ENCODE measurements at places on chromosomes 2 and 18. TPM values are rescaled to one million over a fixed set of nuclear protein-coding genes. Genes with fewer than 3 reads are reported as not detected.

- no peak for DNase-seq
These were observed 456.2 kb downstream of the PARD3B start for GRCh38 chr2:205001300-205001966.

DNA sequence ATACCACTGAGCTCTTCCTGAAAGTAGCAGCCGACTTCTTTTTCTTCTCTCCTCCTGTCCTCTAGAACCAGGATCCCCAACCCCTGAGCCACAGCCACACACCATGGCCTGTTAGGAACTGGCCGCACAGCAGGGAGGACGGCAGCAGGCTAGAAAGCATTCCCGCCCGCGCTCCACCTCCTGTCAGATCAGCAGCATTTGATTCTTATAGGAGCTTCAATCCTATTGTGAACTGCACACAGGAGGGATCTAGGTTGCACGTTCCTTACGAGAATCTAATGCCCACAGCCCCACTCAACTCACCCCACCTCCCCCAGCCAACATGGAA, 179.1 kb upstream of the SH3BP4 start:
- no peak for DNase-seq

GRCh38 chr18:66792466-66792865, 188.6 kb upstream of the CDH19 start:
- peak; percentile 1 for DNase-seq

The NT5C1B gene
- not detected for total RNA-seq

- no peak for DNase-seq
These were observed 13.5 kb upstream of the HS6ST1 start for GRCh38 chr2:128332091-128332634.

GRCh38 chr2:170141865-170142264, 36.1 kb upstream of the MYO3B start:
- no peak for DNase-seq

- DNase-seq, result no peak
These were observed 264.2 kb downstream of the LNPK start for GRCh38 chr2:175737722-175738361.

The ANO7 gene
- total RNA-seq, result 0.72 TPM

The TPO gene
- total RNA-seq, result not detected

DNA sequence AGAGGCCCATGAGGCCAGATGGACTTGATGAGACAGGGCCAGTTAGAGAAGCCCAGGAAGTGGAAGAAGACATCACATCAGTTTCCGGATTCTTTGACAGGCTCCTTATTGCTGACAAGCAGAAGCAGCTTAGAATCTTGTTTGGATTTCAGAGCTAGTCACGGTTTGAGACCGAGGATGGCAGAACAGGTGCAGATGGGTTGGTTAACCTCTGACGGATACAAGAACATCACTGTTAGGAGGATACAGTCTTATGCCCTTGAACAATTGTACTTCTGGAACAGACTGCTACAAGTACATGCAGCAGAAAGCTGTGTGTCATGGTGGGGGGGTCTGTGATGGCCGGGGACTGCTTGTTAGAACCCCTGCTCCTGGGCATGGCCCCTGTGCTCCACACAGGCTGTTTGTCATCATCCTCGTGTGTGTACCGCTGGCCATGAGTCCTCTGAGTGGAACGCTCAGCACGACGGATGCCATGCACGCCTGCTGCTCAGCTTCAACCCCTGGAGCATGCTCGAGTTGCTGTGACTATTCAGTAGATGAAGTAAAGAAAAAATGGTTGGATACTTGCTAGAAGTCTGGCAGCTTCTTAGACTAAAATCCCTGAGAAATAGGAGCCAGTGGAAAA, 217.7 kb downstream of the SH3RF3 start:
- no peak for DNase-seq

GRCh38 chr2:19607400-19607799, 249.0 kb upstream of the OSR1 start:
- DNase-seq, result peak; percentile 60

DNA sequence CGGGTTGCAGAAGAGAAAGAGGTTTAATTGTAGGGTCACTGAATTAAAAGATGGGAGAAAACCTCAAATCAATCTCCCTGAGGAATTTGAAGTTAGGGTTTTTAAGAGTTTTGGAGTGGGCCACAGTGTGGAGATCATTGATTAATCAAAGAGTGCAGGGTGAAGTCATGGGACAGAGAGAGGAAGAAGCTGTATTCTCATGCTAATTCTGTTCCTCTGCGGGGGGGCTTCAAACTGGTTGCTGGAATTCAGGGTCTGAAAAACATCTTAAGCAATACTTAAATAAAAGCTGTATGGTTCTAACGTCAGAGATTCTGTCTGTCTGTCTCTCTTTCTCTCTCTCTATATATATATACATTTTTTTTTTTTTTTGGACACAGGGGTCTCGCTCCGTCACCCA, 169.8 kb upstream of the SPATS2L start:
- DNase-seq, result no peak

DNA sequence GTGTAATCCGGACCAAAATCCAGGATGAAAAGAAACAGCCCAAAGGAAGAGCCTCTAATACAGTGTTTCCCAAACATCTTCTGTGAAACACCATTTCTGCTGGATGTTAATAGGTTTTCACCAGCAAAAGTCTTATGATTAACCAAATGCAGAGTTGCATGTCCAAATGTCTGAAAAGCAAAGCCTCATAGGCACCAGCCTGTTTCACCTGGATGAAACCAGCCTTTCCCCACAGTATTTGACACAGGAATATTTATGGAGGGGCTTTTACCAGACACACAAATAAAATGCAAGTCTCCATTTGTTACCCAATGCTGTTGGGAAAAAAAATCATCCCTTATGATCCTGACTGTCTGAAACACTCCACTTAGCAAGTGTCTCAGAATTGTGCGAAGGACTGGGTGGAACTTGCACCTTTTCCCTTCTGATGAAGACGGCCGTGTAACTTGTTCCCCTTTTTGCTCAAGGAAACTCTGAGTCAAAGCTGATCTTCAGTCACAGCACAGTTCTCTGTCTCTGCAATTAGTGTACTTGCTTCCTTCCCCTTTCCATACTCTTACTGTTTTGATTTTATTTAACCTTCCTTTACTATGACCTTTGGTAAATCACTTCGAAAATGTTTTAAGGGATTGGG, 70.3 kb upstream of the IL1R2 start:
- no peak for DNase-seq

DNA sequence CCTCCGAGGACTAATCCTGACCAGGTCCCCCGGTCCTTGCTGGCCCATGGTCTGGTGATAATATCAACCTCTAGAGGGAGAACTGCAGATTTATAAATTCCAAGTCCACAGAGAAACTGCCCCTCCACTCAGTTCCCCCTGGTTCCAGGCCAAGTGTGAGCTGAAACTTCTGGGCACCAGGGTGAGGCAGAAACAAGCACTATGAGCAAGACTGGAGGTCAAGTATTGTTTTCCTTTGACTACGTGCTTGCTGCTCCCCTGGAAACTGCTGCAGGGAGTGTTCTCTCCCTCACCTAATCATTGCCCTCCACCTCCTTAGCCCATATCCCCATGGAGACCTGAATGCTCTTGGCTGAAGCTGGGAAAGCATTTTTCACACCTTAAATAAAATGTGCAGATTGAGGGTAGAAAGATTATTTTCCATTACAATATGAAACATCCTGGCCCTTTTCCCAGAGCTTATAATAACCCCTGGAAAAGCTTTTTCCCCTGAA, 135.2 kb downstream of the RDH14 start:
- DNase-seq, result no peak

DNA sequence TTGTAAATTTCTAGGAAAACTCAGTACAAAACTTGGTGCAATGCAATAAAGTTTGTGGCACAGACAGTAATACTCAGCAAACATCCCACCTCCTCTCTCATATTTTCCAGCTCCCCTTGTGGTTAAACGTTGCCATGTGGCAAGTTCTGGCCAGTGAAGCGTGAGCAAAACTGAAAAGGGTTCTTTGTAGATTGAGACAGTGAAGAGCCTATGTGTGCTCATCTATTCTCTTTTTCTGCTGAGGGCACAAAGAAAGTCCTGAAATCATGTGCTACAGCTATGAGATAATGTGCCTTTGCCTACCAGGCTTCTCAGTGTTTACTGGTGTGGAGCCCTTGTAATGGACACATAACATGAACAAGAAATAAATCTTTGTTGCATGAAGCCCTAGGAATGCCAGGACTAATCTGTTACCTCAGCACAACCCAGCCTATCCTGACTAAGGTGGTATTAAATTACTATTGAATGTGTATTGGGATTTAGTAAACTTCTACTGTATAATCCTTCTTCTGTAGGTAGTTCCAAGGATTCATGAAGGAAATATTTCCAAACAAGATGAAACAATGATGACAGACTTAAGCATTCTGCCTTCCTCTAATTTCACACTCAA, 13.0 kb upstream of the TYMS start:
- DNase-seq, result no peak

DNA sequence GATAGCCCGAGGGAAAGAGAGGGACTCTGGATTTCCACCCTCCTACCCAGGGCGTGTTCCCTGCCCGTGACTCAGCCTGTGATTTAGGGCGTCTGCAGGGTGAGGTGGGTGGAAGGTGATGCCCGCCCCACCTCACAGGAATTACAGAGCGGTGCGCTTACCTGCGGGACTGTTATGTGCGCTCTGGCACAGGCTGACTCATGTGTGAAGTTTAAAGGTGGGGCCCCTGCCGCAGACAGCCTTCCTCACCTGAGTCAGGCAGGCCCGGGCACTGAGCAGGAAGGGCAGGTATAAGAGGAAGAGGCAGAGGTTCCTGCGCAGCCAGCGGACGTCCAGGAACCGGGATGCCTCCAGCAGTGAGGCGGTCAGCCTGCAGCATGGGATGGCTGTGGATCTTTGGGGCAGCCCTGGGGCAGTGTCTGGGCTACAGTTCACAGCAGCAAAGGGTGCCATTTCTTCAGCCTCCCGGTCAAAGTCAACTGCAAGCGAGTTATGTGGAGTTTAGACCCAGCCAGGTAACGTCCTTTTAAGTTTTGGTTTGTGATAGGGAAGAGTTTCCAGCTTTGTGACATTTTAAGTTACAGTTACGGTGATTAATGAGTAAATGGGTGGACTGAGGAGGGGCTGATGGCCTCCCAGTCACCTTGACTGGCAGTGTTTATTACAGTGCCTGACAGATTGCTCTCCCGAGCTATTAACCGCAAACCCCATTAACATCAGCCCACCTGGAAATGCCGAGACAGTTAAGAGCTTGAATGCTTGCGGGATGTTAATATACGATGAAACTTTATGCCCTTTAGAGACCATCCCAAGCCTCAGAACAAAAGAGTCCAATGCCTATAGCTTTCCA, 141.6 kb upstream of the TTC39C start:
- DNase-seq, result no peak

The ABI2 gene
- 57.9 TPM for total RNA-seq

- DNase-seq, result no peak
These were observed 115.1 kb downstream of the CYP26B1 start for GRCh38 chr2:72032481-72033041.

DNA sequence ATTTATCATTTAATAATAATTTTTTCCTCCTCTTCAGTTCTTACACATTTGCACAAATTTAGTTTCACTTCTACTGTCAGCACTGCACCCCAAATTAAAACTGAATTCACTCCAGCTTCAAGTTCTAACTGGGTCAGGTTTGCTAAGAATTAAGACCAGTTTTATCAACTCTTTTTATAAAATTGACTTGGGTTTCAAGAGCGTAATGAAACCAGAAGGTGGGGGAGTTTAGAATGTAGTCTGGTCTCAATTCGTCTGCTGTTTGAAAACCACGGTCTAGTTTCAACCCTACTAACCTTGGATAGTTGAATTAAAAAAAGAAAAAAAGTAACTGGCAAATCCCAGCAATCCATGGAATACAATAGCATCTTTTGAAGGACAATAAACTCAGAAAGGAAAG, 14.3 kb upstream of the CTLA4 start:
- no peak for DNase-seq

- DNase-seq, result no peak
These were observed 125.7 kb upstream of the PXDN start for GRCh38 chr2:1869987-1870386.

The RAD51AP2 gene
- total RNA-seq, result 0.17 TPM

The HAAO gene
- not detected for total RNA-seq

- DNase-seq, result no peak
These were observed 232.9 kb upstream of the SIX3 start for GRCh38 chr2:44708661-44709000.

DNA sequence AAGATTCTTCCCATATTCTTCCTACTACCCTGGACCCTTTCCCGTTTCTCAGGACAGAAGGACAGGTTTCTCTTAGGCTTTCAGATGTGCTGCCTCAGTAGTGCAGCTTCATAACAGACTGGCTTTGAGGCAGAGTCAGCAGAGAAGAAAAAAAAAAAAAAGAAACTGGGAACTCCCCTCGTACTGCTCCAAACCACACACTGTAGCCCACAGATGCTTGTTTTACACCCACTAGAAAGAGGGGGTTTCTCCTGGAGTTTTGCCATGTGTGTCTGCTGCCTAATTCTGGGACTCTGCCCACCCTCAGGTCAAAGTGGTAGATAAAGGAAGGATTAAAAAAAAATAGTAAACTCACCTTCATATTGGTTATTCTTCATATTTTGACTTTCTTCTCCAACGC, 95.9 kb downstream of the NCOA1 start:
- no peak for DNase-seq

The KCNE4 gene
- total RNA-seq, result not detected

DNA sequence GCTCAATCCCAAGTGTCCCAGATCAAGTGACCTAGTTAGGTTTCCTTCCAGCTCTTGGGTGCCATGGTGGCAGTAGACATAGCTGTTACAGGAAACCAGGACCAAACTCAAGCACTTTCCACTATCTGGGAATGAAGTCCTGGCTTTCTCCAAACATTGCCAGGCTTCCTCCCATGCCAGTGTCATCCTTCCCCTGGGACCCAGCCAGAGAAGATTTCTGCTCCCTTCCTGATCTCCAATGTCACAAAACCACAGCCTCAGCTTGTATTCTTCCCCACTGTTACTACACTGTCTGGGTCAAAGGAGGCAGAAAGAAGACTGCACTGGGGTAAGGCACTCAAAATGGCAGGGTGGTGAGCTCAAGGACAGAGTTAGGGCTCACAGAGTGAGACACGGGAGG, 347.1 kb downstream of the TNS1 start:
- no peak for DNase-seq

DNA sequence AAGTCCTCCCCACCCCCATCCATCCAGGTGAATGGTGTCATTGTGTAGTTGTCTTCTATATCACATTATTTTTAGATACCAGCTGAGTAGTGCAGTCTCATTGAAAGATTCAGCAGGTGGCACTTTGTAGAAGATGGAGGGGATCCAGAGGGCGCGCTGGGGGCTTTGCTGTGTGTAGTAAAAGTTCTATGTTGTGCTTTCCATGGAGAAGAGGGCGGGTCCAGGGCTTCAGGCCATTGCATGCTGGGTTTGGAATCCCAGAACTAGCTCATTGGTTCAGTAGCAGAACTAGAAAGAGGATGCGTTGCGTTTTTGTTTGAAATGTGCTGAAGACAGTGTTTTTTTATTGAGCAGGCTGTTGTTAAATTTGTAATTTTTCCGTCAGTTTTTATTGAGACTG, 120.0 kb downstream of the MAP4K4 start:
- no peak for DNase-seq

DNA sequence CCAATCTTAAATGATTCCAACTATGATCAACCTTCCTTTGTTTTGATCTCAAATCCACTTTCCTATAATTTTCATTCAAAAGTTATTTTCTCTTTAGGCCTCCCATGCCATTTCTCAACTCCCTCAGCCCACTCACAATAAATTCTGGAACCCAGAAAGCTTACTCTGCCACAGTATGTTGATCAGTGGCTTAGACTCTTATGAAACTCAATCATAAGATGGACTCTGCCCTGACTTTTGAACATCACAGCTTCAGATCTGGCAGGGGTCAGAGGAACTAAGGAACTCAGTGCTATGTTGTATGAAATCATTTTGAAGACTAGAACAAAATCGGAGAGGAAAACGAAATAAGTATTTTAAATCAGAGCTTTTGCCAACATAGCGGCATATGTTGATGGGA, 59.8 kb upstream of the LGALSL start:
- DNase-seq, result no peak

- DNase-seq, result no peak
These were observed 106.2 kb downstream of the HDAC4 start for GRCh38 chr2:239294571-239295054.

All from A172 (cell line).